ENCODE measurements at places on chromosomes 7 and 10.

GRCh38 chr7:11130012-11130411, 156.3 kb downstream of the PHF14 start:
- no peak for DNase-seq

- DNase-seq, result no peak
These were observed 246.7 kb downstream of the ETV1 start for GRCh38 chr7:13742811-13743210.

GRCh38 chr7:157276731-157277562, 59.9 kb upstream of the DNAJB6 start:
- DNase-seq, result no peak

DNA sequence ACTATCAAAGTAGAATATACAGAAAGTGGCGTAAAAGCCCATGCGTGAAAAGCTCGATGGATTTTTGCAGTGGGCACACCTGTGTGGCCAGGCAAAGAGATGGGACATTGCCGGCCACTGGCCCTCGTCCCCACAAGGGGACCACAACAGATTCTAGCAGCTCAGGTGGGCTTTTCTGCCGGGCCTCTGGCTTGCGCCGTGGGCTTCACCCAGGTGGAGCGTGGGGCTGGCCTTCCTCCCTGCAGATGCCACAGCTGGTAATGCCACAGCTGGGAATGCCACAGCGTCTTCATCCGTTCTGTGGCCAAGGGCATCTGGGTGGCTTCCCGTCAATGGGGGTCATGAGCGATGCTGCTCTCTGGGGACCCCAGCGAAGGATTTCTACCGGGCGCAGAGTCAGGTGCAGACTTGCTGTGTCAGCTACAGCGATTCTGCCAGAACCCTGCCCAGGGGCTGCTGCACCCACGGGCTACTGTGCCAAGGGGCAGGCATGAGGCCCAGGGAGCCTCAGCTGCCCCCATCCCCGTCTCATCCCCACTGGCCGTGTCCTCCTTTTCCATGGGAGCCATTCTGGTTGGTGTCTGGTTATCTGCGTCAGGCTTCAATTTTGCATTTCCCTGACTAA, 52.5 kb upstream of the NKX6-2 start:
- DNase-seq, result no peak

DNA sequence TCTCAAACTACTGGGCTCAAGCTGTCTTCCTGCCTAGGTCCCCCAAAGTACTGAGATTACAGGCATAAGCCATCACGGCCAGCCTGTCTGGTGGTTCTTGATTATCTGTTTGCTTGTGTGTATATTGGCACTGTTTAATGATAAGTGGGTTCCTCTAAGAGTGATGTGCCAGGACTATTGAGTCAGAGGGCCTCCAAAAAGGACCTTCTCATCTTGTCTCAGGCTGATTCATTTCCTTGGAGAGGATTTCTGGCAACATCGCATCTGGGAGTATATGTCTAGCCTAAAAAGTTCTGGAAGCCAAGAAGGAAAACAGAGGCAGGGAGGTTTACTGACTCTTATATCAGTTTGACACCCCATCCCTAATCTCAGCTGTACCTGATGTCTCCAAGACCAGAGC, 27.1 kb upstream of the AKAP9 start:
- no peak for DNase-seq

- DNase-seq, result no peak
These were observed 724 bp downstream of the CAPZA2 start for GRCh38 chr7:116862951-116863670.

- no peak for DNase-seq
These were observed 38.5 kb downstream of the CAMK2B start for GRCh38 chr7:44286618-44287487.

- no peak for DNase-seq
These were observed 30.4 kb downstream of the SEPTIN7 start for GRCh38 chr7:35831208-35831607.

DNA sequence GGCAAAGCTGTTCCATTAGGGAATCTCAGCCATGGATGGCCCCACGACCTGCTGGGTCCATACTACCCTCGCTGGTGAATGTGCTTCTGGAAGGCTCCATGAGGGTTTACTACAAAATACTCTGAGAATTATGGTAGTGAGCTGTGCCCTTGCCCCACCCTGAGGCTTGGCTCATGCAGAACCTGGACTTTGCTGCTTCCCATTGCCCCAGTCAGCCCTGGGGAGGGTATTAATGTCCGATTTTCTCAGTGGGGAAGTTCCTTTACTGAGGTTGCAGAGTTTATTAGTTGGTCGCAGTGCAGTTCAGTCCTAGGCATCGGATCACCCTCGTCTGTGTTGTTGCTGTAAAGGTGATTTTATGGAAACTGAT, 310.1 kb downstream of the WDR37 start:
- DNase-seq, result no peak

DNA sequence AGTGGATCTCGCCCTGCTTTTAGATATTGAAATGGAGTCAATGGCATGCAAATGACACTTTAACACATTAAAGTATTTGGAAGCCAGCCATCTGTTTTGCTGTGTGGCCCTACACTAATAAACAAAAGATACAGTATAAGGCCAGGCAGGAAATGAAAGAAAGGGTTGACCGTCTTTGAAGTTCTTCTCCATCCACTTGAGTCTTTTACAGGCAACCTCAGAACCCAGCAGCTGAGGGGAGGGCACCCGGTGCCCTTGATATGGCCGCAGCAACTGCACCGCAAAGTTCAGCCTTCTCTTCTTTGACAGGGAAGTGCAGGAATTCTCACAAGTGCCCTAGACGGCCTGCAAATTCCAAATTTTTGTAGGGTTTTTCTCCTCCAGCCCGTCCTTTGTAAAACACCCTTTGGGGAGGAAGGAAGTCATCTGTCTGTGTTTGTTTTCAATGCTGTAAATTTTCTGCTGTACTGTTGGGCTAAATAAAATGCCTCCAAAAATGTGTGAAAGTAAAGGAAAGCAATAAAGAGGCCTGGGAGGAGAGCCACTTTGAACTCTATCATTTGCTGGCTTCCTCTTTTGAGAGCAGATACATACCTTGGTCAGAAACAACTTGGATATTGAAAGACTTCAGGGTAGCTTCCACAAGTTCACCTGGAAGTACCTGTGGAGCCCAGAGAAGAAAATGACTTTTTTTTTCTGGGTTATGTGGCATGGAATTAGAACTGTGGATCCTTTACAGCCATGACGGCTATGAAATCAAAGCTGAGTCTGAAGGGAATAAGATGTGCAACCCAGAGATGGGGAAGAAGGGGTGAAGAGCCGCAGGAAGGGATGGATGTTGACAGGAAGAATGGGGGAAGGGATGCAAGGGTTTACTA, 3.6 kb downstream of the HOXA1 start:
- no peak for DNase-seq

- no peak for DNase-seq
These were observed 1.5 kb downstream of the CALHM1 start for GRCh38 chr10:103457176-103457712.

DNA sequence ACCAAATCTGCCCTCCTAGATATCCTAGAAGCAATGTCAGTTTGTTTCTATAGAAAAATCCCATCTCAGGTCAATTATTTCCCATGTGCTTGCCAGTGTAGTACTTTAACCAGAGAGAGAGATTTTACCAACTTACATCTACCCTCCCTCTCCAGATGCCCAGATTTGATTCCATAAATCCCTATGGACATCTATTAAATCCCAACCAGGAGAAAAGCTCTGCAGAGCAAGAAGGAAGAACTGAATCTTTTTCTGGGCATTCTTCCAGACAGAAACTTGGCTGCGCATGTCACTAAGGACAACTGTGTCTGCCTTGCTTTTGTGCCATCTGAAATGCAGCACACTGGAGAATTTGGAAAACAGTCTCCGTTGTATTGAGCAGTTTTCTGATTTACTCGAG, 597.6 kb downstream of the SORCS1 start:
- no peak for DNase-seq

- no peak for DNase-seq
These were observed 177.0 kb upstream of the GLI3 start for GRCh38 chr7:42414028-42414427.

- no peak for DNase-seq
These were observed 117.9 kb downstream of the HIPK2 start for GRCh38 chr7:139659922-139660316.

- no peak for DNase-seq
These were observed 199.4 kb upstream of the NPVF start for GRCh38 chr7:25427721-25428120.

DNA sequence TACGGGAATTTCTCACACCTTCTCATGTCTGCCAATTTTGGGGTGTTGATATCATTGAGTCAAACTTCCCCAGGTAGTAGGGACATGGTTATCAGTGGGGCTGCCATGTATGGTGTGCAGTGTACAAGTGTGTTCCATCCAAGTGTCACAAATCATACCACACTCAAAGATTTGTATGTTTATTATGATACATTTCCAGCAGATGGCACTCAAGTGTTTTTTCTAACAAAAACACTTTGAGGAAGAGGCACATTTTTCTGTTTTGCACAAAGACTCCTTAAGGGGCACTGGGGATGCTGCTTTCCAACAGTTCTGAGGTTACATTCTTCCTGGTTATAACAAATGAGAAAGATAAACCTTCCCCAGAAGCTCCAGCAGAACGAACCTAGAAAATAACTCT, 414.5 kb downstream of the REEP3 start:
- DNase-seq, result no peak

DNA sequence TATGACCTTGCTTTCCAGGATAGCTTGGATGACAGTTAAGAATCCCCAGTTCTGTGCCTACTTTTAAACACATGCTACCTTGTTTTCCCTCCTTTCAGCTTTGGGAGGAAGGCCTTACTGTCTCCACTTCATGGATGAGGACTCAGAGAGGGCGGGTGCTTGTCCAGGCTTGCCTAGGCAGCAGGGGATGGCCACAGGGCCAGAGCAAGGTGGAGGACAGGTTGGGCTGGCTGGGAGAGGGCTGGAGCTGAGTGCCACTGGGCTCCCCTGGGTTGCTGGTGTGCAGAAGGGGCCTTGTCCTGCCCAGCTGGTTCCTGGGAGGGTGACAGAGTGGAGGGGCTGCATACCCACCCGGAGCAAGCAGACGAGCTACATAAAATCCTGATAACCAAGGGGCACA, 117.8 kb downstream of the GRK5 start:
- DNase-seq, result no peak

DNA sequence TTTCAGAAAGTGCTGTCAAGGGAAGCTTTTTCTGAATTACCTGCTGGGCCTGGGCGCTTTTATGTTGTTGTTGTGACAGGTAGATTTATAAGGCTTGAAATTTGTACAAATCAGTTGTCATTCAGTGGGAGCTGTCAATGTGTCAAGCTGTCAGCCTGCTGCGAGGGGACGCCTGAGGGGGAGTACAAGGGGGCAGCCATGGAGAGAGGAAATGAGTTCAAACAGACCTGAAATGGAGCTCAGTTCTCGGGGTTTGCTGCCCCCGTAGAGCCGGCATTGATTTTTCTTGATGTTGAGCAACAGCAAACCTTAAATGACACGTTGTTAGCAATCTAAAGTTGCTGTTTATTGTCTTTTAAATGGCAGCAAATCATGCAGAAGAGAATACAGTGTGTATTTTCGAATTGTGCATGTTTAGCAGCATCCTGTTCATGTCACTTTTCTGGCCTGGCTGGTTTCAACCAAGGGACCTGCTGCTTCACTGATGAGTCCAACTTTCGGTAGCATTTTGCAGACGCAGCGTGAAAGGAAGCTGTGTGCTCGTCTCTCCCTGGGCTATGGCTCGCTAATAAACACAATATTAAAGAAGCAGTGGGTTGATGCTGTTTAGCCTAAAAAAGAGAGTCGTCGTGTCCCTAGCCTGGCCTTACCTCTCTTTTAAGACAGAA, 166.5 kb downstream of the LRMDA start:
- DNase-seq, result no peak

GRCh38 chr10:93334901-93335327, 147.2 kb downstream of the MYOF start:
- no peak for DNase-seq

GRCh38 chr7:96949766-96950165, 55.6 kb upstream of the DLX6 start:
- no peak for DNase-seq

- DNase-seq, result no peak
These were observed 266.6 kb upstream of the PHYHIPL start for GRCh38 chr10:58909881-58910280.

DNA sequence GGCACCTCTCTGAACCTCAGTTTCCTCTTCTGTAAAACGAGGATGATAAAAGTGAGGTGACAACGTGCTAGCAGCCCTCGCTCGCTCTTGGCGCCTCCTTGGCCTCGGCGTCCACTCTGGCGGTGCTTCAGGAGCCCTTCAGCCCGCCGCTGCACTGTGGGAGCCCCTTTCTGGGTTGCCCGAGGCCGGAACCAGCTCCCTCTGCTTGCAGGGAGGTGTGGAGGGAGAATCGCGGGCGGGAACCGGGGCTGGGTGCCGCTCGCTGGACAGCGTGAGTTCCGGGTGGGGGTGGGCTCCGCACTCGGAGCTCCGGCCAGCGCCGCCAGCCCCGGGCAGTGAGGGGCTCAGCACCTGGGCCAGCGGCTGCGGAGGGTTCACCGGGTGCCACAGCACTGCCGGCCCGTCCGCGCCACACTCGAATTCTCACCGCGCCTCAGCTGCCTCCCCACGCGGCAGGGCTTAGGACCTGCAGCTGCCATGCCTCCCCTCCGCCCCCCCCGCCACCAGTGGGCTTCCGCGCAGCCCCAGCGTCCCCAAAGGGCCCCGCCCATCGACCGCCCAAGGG, 24.3 kb upstream of the ACSL5 start:
- no peak for DNase-seq

DNA sequence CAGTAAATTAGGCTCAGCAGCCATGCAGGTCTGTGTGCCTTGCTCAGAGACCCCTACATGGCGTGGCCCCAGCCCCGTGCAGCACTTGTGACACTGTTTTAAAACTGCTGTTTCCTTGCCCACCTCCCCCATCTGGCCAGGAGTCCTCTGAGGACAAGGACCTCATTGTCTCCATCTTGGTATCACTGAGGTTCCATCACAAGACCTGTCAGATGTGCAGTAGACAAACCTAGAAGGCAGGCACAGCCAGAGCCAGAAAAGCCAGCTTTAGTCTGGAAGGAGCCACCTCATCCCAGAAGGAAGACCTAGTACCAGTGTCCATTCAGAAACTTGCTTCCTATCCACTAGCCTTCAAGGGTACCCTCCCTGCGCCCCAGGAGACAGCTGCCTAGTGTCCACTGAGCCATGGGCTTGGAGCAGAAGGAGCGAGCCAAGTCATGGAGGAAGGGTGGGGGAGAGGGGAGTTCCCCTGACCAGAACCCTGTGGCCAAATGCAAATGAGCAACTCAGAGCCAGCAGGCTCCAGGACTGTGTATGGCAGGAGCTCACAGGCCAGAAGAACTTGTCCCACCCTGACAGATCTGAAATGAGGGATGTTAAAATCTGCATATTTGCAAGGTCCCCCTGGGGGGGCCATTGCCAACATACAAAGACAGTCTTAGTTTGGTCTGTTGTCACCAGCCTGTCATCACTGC, 176.1 kb downstream of the SH3PXD2A start:
- DNase-seq, result no peak
